ENCODE measurements at places on chromosomes 6 and 20. TPM values are rescaled to one million over a fixed set of nuclear protein-coding genes. Genes with fewer than 3 reads are reported as not detected.

ABHD16B gene
- total RNA-seq = not detected

ARHGAP18 gene
- 110 TPM for total RNA-seq

MTCH1 gene
- total RNA-seq = 303 TPM

DNA sequence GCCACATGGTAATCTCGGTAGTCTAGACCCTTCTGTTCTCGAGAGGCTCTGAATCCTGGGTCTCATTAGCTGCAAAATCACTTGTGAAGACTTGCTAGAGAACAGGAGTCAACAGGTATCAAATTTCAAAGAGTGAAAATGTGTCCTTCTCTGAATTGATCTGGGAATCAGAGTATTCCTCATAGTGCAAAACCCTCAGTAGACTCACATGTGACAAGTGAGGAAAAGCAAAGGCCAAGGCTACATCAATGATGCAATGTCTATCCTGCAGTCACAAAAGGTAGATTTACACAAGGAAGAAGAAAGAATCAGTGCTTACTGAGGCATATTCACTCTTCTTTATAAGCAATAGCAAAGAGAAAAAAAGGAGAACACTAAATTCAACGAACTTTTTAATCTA, 1220.0 kb upstream of the GJE1 start:
- DNase-seq = no peak

GRCh38 chr20:14219801-14220461, 117.5 kb downstream of the FLRT3 start:
- no peak for DNase-seq

- no peak for DNase-seq
These were observed 5.6 kb downstream of the PLCG1 start for GRCh38 chr20:41142919-41143318.

- DNase-seq = no peak
These were observed 122.1 kb downstream of the LRRC1 start for GRCh38 chr6:53916804-53917463.

DNA sequence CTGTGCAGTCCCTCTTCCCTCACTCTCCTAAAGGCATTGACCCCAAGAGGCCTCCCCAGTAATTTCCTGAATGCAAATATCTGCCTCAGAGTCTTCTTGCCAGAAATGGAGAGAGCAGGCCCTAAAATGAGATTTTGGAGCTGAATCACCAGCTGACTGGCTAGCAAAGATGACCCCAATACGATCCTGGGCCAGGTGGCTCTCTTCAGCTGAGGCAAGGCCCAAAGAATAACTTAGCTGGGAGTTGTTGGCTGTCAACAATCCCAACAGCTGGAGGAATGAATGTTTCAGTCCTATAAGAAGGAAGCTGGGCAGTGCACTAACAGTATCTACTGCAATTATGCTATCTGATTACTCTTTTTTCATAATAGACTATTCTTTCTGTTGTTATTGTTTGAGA, 37.2 kb upstream of the VGLL2 start:
- no peak for DNase-seq

DNA sequence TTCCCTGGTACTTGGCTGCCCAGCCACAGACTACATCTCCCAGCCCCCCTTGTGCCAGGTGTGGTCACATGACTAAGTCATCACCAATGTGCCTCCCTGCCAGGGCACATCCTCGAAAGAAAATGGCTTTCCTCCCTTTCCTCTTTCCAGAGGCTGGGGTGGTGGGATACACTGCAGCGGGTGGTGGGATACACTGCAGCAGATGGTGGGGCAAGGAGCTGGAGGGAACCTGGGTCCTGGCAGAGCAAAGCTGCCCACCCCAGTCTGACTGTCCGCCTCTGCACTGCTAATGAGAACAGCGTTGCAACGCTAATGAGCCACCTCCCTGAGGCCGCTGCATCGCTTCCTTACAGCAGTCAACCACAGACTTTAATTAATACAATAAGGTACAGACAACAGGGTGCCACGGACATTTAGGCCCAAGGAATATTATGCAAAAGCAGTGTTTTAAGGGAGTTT, 125.3 kb downstream of the PREX1 start:
- DNase-seq = no peak
